ENCODE measurements at places on chromosomes 16 and 17.

GRCh38 chr16:75928295-75928694 lies 202.0 kb upstream of the CPHXL start:
- DNase-seq: no peak

DNA sequence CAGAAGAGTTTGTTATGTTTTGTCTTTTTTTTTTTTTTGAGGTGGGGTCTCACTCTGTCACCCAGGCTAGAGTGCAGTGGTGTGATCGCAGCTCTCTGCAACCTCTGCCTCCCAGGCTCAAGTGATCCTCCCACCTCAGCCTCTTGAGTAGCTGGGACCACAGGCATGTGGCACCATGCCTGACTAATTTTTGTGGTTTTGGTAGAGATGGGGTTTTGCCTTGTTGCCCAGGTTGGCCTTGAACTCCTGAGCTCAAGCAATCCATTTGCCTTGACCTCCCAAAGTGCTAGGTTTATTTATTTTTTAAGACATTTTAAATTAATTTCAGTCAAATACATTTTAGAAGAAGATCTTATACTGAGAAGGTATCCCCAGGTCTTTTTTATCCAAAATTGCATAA lies 366.7 kb downstream of the KCNJ2 start:
- no peak for DNase-seq

- DNase-seq: no peak
Measured at GRCh38 chr17:68482576-68483041, 25.3 kb upstream of the WIPI1 start.

DNA sequence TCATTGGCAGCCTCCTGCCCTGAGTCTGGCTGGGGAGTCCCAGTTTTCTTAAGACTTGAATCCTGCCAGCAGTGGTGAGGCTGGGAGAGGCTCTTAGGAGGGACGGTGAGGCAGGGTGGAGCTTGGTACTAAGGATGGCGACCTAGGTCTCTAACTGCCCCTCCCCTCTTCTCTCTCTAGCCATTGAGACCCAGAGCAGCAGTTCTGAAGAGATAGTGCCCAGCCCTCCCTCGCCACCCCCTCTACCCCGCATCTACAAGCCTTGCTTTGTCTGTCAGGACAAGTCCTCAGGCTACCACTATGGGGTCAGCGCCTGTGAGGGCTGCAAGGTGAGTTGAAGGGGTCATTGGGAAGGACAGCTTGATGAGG lies 16.4 kb downstream of the GJD3 start:
- DNase-seq: peak; percentile 73

GRCh38 chr17:38719943-38720641 lies 10.0 kb upstream of the CISD3 start:
- DNase-seq: peak; percentile 98

GRCh38 chr17:38743556-38744171 lies 4.5 kb downstream of the PCGF2 start:
- peak; percentile 59 for DNase-seq
